Large intestine (tissue), 12 donors: ENCODE measurements at places on chromosomes 6 and 20. TPM values are rescaled to one million over a fixed set of nuclear protein-coding genes. Genes with fewer than 3 reads are reported as not detected.

- no peak for DNase-seq
Measured at GRCh38 chr20:51442602-51443001, 99.9 kb downstream of the NFATC2 start.

DNA sequence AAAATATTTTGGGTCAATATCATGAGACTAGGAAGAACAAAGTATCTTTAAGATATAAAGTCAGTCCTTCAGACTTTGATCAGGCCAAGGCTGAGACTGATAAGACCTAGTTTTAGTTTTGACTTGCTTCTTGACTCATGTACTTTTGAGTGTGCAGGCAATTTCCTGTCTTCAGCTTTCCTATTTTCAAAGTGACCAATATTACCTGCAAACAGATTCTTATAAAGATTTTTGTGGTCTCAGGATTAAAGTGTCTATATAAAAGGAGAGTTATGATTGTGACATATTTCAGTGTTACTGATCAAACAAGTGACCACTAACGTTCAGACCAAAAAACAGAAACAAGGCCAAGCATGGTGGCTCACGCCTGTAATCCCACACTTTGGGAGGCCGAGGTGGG lies 36.0 kb upstream of the AKIRIN2 start:
- DNase-seq: peak; percentile 81

DNA sequence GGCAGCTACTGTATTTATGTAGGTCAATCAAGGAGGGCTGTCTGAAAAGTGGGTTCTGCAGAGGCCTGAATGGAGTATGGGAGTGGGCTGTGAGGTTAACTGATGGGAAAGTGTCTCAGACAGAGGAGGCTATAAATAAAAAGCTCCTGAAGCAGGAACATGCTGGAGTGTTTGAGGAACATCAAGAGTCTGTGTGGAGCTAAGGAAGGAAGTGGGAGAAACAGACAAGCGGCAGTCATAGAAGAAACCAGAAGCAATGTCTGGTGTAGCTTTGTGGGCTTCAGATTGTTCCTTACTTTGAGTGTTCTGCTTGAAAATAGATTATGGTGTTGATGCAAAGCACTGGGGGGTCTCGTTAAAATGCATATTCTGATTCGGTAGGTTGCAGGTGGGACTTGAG lies 101.5 kb upstream of the OGFRL1 start:
- no peak for DNase-seq

FNDC1 gene
- polyA plus RNA-seq: 22.0 TPM

IL17F gene
- polyA plus RNA-seq: 0.55 TPM

EYA2 gene
- polyA plus RNA-seq: 0.72 TPM

DNA sequence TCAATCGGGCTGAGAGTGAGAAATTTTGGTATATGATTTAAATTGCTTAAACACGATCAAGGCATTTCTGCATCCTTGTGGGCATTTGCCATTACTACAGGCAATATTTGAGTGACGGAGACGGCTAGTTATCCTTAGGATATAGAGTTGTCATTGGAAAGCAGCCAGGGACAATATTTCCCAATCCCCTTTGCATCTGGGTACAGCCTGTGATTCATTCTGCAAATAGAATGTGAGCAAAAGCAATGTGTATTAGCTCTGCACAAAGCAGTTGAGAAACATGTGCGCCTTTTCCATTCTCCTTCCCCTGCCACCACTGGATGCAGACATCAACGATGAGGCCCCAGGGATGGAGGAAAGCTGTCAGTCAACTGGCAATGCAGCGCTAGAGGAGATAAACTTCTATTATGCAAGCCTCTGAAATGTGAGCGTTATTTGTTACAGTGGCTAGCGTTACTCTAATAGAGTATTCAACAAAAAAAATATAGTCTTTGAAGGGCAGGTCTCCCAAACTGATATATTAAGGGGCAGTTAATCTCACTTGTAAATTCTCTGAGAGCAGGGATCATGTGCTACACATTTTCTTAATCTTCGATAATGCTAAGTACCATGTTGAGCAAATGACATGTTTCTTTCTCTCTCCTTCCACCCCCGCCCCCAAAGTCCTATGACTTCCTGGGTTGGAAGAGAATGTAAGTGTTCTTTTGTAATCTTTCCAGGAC lies 37.1 kb upstream of the NCOA3 start:
- peak; percentile 35 for DNase-seq

- DNase-seq: no peak
Measured at GRCh38 chr6:24274441-24275083, 83.3 kb downstream of the DCDC2 start.

GRCh38 chr6:36800223-36801076 lies 38.8 kb downstream of the CPNE5 start:
- DNase-seq: no peak

GRCh38 chr6:56827908-56828649 lies 126.8 kb upstream of the BEND6 start:
- no peak for DNase-seq
